ENCODE measurements at places on chromosomes 1 and 21.

DNA sequence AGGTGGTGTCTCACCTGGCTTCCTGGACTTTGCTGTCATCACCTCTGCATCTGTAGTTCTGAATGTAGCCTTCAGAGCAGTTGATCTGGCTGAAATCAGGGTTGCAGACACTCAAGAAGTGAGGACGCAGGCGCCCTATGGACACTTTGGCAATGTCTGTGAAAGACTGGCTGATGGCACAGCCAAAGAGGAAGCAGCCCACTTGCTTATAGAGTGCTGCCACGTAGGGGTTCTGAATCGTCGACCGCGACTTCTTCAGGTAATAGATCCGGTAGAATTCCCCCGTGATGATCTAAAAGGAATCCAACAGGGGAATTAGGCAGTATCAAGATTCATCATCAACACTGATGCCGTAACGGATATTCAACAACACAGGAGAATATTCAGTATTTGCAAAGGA is 55.1 kb downstream of the PLPP3 start:
- DNase-seq, result no peak

DNA sequence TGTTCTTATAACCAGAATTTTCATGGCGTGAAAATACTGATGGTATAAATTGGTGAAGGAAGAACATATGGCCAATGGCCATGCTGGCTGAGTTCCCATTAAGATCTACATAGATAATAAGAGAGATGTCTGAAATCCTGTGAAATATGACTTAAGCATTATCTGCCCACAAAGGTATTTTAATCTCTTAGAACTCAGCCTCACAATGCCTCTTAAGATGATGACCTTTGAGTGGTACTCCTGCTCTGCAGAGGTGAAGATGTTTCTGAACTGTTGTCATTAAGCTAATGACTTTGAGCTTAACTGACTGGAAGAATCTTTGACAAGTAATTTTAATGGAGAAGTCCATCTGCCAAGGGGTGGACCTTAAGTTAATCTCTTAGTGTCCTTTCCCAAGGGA is 148.7 kb downstream of the ZNF326 start:
- no peak for DNase-seq

DNA sequence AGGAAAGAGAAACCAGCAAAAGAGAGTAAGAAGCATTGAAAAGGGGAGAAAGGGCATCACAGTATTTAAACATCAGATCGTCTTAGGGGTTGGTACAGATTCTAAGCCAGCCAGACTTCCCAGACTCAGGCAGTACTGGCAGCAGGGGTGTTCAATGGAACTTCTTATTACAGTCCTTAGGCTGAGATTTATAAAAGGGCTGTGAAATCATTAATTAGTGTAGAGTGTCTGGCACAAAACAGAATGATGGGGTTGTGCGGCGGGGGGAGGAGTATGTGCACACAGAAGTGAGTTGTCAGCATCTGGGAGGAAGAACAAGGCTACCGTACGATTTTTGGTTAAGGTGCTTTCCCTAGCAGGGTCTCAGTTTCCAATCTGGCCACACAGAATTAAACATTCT is 38.2 kb downstream of the ARHGEF11 start:
- DNase-seq, result no peak

- no peak for DNase-seq
Observed at GRCh38 chr1:157115429-157115838, 15.8 kb upstream of the ETV3L start.

DNA sequence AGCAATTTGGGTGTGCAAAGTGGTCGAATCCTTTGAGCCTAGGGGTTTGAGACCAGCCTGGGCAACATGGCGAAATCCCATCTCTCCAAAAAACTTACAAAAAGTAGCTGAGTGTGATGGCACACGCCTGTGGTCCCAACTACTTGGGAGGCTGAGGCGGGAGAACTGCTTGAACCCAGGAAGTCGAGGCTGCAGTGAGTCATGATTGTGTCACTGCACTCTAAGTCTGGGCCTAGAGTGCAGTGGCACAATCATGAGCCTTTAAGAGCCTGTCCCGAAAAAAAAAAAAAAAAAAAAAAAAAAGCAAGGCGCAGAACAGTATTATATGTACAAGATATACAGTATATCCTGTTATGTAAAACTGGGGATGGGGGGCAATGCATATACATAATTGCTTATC is 25.1 kb upstream of the HTR1D start:
- no peak for DNase-seq

Data from iPS DF 19.7 (cell line).